Activated CD8-positive, alpha-beta T cell treated with anti-CD3 and anti-CD28 coated beads for 36 hours (primary cell): ENCODE measurements at places on chromosomes 5 and 9. TPM values are rescaled to one million over a fixed set of nuclear protein-coding genes. Genes with fewer than 3 reads are reported as not detected.

- H3K4me1 ChIP-seq: no peaks in the 10 kb centered on the region
- H3K4me3 ChIP-seq: no peak overlapping the region
- H3K27ac ChIP-seq: no peak overlapping the region
- DNase-seq: no peak
- no peaks in the 10 kb centered on the region for H3K36me3 ChIP-seq
- H3K27me3 ChIP-seq: peaks cover 2% of the 10 kb centered on the region
Observed at GRCh38 chr9:109901201-109901600, 121.2 kb downstream of the PALM2AKAP2 start.

GRCh38 chr5:33417632-33418031, 23.1 kb upstream of the TARS1 start:
- H3K4me1 ChIP-seq: no peaks in the 10 kb centered on the region
- no peaks in the 10 kb centered on the region for H3K36me3 ChIP-seq
- peaks cover 5% of the 10 kb centered on the region for H3K27me3 ChIP-seq
- DNase-seq: no peak
- H3K4me3 ChIP-seq: no peak overlapping the region

Gene TAF11L5
- total RNA-seq: not detected

Gene TAF11L14
- total RNA-seq: not detected
